ENCODE measurements at places on chromosomes 11 and 22.

GRCh38 chr22:43288807-43289420, 54.3 kb downstream of the SCUBE1 start:
- no peak for DNase-seq

- DNase-seq, result no peak
These were observed at the start of gene P2RY6 for GRCh38 chr11:73271936-73272679. Gene P2RY6 (plus strand): TSS chr11:73272338. CDS start chr11:73296519, 24,181 bp downstream.

DNA sequence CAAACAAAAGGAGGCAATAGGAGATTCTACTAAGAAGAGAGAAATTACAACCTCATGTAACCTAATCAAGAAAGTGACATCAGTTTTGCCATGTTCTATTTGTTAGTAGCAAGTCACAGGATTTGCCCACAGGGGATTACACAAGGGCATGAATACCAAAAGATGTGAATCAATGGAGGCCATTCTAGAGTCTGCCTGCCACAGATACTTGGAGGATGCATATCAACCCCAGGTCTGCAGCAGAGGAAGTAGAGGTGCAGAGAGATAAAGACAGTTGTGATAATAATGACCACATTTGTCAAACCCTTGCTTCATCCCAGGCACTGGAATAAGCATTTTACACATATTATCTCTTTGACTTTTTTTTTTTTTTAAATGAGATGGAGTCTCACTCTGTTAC, 2.4 kb upstream of the ASCC2 start:
- no peak for DNase-seq

- no peak for DNase-seq
These were observed 385.1 kb downstream of the DCDC1 start for GRCh38 chr11:30984442-30984816.

DNA sequence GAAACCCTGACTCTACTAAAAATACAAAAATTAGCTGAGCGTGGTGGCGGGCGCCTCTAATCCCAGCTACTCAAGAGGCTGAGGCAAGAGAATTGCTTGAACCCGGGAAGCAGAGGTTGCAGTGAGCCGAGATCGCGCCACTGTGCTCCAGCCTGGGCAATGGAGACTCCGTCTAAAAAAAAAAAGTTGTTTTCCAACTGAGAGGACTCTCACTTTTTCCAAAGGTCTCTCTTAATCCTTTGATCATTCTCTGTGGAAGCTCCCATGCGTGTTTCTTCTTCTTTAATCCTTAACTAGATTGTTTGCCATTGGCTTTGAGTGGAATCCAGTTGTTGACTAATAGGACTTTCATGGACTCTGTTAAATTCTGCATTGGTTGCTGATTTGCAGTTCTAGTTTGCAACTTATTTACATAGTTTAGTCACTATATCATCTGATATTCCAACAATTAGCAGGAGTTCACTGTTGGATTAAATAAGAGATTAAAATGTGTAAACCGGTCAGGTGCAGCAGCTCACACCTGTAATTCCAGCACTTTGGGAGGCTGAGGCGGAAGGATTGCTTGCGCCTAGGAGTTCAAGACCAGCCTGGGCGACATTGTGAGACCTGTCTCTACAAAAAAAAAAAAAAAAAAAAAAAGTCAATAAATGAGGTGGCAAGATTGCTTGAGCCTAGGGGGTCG, 79.7 kb downstream of the C22orf31 start:
- DNase-seq, result no peak

GRCh38 chr11:75320046-75320618, 31.3 kb downstream of the ARRB1 start:
- DNase-seq, result no peak

DNA sequence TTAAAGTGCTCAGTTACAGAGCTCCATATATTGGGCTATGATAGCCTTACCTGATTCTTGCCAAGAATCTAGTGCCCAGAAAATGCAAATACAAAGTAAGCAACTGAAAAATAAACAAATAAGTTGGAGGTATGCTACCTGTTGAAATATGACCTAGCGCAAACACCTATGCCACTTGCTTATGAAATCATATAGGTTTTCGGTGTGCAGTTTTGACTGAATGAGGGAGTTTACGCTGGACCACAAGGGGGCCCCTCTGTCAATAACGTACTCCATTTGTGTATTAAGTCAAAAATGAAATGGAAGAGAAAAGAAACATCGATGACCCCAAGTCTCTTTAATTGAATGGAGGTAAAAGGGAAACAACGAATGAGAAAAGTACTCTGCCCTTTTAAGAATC, 84.9 kb upstream of the TRIM77 start:
- DNase-seq, result no peak

DNA sequence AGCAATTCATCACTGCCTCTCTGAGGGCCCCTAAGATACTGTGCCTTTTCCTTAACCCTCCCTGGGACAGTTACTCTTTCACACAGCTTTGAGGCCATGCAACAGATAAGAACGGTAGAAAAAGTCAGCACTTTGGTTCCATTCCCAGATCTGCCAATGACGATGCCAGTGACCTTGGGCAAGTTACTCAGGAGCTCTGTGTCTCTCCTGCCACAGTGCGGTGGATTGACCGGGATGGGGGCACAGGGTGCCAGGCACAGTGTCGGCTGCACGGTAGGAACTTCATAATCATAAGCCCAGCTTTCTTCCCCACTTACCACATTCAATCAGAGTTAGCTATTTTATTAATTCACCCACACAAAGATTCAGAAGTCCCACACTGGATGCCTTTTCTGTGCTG, 1041.8 kb downstream of the TBC1D22A start:
- no peak for DNase-seq

DNA sequence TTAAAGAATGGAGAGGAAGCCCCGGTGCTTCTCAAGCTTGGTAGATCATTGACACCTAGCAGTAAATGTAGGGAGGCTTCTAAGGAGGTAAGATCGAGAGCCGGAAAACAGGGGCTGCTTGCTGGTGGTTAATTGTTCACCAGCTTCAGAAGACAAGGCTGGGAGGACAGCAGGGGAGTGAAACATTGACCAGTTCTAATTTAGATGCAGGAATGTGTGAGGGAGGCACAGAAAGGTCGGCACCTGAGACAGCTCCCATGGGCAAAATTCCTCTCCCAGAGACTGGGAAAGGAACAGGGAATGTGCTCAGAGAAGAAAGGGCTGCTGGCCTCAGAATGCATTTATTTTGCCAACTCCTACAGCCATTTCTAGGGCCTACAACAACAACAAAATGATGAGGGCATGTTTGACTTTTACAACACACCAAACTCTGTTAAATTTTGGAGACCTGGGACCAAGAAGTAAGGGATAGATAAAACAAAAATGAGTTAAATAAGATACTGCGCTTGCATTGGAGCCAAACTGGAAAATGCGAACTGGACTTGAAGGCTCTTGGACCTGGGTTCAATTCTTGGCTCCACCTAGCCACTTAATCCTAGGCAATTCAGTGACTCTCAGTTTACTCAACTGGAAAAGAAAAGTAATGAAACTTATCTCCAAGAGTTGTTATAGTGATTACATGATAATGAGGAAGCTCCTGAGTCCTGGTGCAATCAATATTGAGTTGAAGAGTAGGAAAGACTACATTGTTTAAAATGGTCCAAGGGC, 31.0 kb downstream of the FZD4 start:
- DNase-seq, result no peak

DNA sequence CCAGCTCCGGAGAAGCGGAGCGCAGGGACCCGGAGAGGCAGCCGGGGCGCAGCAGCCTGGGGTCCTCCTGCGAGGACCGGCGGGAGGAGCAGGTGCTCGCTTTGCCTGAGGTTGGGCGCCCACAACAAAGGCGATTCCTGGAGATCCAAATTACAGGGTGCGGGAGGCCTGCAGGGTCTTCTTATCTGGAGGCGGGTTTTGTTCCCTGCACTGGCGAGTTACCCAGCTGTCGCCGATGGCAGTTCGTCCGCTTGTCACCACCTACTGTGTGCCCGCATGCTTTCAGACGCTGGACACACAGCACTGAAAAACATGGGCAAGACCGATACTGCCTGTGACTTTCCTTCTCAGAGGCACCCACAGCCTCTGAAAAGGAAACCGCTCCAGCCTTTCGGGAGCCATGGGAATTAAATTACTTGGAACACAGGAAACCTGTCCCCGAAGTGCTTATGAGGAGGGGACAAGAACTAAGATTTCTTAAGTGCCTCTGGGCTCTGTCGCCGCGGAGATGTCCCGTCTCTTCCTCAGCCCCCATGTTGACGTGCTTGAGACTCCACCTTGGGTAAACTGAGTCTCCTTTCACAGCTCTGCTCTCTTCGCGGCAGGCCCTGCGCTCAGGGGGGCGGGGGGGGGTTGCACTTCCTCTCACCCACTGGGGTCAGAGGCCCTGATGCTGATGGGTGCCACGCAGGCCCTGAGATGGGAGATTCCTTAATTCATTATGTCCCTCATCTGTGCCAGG, 1.3 kb upstream of the ZFTA start:
- no peak for DNase-seq

Data from stimulated activated CD4-positive, alpha-beta T cell treated with anti-CD3 and anti-CD28 coated beads, Interleukin-4, amount 100 ng/mL, for 24 hours (primary cell).